ENCODE measurements at places on chromosomes 6 and 20.

DNA sequence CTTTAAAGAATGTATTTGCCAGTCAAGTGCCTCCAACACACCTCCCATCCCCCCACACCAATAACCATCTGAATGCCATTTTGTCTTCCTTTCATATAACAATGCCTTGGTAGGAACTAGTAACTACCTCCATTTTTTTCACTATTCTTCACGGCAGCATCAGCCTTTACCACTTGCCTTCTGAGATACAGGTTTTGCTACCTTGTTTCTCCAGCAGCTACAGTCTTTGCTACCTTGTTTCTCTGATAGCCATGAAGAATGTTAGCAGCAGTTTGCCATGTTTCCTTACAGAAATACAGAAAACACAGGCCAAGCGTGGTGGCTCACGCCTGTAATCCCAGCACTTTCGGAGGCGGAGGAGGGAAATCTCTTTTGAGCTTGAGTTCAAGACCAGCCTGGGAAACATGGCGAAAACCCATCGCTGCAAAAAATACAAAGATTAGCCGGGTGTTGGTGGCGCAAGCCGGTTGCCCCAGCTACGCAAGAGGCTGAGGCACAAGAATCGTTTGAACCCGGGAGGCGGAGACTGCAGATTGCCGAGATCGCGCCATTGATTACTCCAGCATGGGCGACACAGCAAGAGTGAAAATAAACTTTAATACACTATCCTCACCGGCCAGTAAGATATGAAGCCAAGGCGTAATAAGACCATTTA lies 100.9 kb downstream of the HFE start:
- DNase-seq = no peak

- peak; percentile 33 for DNase-seq
Observed at GRCh38 chr6:38080360-38080759, 260.8 kb downstream of the ZFAND3 start.

- peak; percentile 99 for DNase-seq
Observed at GRCh38 chr20:33993576-33994221, at the start of gene RALY. RALY (plus strand) TSS chr20:33993911; CDS start chr20:34072075, 78,164 bp downstream.

DNA sequence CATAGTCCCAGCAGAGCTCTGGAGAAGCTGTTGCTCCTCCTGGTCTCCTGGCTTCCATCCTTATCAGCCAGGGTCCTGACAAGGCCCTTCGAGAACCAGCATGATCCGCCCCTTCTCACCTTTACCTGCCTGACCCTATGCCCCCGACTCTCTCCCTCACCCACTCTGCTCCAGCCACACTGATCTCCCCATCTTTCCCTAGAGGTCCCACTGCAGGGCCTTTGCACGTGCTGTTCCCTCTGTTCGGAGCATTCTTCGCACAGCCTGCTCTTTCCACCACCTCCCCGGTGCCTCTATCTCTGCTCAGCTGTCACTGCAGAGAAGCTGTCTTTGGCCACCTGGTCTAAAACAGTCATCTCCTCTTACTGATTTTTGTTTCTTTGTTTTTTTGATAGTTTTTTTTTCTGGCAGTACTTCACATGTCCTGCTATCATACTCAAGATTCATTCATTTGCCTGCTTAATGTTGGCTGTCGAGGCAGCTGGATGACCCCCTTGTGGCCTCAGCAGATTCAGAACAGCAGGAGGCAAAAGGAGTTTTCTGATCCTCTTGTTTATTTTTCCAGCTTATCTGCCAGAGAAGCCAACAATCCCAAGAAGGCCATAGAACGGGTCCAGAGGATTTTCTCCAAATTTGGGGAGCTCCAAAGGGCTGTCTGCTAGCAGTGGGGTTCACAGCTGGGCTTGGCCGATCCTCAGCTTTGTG lies 1.6 kb upstream of the PTGIS start:
- no peak for DNase-seq

DNA sequence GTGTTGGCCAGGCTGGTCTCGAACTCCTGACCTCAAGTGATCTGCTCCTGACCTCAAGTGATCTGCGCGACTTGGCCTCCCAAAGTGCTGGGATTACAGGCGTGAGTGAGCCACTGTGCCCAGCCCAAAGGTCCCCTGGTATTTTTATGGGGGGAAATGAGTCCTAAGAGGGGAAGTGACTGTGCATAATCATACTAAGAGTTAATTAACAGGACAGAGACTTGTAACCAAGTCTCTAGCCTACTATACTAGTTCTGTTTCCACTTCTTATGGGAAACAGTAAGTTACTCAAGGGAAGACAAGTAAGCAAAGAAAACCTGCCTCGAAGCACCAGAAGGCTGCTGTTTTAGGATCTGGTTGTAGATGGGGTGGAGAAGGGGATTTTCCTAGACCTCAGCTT lies 27.9 kb downstream of the TCF15 start:
- DNase-seq = no peak

- no peak for DNase-seq
Observed at GRCh38 chr6:36491378-36491965, 48.7 kb downstream of the KCTD20 start.

GRCh38 chr6:108001696-108002231 lies 43.8 kb upstream of the SEC63 start:
- DNase-seq = peak; percentile 10

DNA sequence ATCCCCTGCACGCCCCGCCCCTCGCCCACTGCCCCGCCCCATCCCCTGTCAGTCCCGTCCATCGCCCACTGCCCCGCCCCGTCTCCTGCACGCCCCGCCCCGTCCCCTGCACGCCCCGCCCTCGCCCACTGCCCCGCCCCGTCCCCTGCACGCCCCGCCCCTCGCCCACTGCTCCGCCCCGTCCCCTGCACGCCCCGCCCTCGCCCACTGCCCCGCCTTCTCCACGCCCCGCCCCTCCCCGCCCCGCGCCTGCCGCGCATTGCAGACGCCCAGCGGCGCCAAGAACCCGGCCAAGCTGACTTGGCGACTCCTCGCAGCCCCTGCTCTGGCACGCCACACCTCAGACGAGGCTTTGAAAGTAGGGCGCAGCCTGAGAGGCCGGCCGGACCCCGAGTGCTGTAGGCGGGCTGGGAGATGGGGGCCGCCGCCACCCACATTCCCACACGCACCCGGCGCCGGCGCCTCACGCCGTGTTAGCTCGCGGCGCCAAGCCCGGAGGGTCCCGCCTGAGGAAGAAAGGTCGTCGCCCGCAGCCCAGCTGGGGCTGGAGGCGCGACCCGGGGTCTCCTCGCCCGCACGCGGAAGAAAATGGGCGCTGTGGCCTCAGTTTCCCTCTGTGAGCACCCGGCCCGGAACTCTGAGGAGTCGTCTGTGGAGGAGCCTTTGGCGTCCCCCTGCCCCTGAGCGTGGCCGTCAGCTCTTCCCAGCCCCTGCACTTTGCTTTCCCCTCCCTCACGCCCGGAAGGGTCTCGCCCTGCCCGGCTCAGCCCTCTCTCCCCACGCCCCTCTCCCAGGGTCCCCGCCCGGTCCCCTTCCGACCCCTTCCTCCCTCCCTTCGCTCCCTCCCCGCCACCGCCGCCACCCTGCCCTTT lies at the start of gene RAD21L1:
Gene RAD21L1, plus strand, starts transcription at position 262 of the 872 bp plus-strand sequence. CDS start 2,410 bp downstream, outside the sequence.
- peak; percentile 98 for DNase-seq

DNA sequence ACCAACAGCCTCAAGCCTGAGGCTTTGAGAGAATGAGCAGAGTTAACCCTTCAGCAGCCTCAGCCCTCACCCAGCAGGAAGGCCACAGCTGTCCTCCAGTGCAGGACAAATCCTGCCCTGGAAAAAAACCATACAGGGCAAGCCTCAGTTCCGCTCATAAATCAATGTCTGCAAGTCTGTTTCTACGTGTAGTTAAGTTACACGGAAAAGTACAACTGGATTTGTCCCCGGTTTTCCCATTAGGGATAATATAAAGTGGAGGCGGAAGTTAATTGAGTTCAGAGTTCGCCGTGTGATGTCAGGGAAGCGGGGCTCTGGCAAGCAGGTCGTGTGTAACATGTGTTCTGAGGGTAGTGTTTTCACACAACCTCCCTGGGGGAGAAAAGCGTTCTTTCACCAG lies 44.2 kb upstream of the EYA2 start:
- no peak for DNase-seq

- DNase-seq = no peak
Observed at GRCh38 chr6:29708432-29709179, 14.6 kb upstream of the HLA-F start.

DNA sequence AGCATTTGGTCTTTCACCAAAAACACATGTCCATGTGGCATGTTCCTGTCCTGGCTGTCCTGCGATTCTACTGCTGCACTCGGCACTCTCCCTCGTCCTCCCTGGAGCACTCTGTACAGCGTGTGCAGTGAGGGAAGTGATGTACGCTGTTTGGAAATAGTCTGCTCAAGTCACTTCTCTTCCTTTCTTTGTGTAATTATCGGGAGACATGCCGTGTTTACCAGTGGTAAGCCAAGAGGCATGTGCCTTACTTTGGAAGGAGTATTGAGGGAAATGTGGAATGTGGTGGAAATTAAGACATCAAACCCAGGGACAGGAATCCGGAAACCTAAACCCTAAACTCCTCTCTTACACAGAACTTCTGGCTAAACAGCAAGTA lies 268.5 kb upstream of the FOXQ1 start:
- no peak for DNase-seq

- DNase-seq = no peak
Observed at GRCh38 chr6:136410201-136411024, 120.8 kb upstream of the BCLAF1 start.

DNA sequence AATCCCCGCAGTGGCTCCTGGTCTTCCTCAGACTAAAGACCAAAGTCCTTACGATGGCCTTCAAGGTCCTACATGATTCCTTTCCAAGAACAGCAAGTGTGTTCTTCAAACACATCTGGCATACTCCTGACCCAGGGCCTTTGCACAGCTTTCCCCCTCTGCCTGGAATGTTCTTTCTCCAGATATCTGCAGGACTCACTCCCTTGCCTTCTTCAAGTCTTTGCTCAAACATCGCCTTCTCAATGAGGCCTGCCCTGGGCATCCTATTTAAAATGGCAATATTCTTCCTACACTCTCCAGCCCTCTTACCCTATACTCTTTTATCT lies 30.2 kb downstream of the VEGFA start:
- no peak for DNase-seq

- DNase-seq = no peak
Observed at GRCh38 chr20:38866265-38867061, 59.8 kb upstream of the FAM83D start.

DNA sequence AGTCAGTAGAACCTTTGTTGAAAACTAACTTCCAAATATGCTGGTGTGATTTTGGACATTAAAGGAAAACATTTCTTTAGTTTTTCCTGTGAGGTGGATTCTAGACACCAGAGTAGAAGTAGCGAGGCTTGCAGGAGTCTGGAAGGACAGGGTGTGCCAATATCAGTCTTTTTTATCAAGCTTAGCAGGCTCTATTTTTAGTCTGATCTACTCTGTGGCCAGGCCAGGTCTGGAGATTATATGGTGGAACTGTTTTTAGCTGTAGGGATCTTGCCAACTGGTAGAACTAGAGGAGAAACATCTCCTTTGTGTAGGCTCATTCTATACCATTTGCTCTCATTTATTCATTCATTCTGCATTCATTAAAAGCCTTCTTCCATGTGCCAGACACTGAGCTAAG lies 42.7 kb downstream of the LRP11 start:
- no peak for DNase-seq

DNA sequence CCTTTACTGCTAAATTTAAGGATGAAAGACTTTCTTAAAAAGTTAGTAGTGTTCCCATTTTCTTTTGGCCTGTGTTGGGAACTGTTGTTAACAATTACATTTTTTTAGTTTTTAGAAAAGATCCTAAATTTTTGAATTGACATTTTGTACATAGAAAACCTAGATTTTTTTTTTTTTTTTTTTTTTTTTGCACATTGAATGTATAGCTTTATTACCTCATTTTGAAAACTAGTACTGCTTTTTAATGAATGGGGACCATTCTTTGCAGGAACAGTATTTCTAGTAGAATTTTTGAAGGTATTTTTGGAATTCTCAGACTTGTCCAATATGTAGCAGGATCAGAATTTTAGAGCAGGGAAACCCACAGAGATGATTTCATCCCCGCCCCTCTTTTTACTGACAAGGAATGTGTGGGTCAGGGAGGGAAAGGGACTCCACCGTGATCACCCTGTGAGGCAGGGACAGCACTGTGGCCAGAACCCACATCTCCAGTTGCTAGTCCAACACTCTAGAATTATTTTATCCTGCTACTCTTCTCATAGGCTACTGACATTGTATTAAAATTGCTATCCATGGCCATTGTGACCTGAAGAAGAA lies 154.4 kb upstream of the SUPT3H start:
- DNase-seq = peak; percentile 27

DNA sequence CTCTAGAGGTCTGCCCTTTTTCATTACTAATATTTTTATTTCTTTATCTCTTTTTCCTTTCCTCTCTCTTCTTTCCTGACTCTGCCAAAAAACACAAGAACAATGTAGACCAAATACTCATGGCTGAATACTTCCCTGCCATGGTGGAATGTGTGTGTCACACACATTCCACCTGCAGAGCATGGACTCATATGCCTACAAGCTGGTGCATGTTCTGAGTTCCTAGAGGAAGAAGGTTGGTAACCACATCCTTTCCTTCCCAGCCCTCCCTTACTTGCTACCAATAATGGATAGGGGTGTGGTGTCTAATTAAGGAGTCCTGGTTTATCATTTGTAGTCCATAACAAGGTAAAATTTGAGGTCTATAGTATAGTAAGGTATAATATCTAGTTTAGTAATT lies 15.2 kb upstream of the CST9L start:
- no peak for DNase-seq

DNA sequence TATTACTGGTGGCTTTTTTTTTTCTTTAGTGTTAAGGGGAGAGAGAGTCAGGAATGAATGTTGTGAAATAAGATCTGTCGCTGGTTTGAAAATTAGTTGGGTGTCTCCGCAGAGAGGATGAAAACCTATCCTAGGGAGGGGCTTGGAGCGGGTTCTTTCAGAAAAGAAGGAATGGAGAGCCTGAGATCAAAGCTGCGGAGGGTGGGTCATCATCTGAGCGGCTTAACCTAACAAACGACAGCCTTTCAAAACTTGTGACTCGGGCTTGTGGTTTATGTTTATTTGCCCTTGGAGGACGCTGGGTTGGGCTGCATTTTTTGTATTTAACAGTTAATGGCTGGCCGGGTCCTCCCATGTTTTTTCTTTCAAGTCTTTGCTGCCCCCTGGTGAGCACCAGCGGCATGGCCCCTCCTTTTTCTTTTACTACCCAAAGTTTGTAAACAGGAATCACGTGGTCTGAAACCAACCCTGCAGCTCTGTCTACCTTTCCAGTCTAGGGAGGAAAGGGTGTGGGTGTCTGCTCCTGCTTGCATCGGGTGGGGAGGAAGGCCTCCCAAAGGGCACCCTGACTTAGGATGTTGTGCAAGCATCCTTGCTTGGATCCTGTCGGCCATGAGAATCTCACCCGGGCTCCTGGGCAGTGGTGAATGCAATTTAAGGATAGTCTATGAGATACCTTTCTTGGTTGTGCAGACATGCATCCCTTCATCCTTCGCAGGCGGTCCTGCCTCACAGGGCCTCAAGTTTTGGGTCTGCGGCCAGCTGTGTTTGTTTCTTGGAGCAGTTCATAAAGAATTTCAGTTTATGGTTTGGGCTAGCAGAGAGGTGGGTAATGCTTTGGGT lies 2.2 kb downstream of the PIM1 start:
- DNase-seq = peak; percentile 96

Measured in COLO829 (cell line).